H1 (cell line): ENCODE measurements at places on chromosomes 12 and 14.

- no peak for DNase-seq
Observed at GRCh38 chr12:71469258-71469750, 29.7 kb downstream of the LGR5 start.

GRCh38 chr14:22200977-22201605 lies 387.9 kb downstream of the DAD1 start:
- DNase-seq, result no peak

DNA sequence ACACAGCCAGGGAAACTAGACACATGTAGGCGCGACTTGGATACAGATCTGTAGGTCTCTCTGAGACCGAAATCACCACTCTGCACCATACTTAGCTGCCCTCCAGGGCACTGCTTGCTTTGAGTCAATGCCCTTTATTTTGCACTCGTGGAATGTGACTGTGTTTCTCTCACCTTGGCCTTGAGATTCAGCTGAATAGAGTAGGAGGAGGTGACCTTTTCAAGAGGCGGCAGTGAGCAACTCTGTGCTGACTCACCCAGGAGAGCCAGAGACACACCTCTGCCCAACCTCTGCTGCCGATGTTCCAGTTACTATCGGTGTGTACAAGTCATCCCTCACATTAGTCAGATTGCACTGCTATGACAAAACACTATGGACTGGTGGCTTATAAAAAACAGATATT lies 583.4 kb downstream of the VRK1 start:
- no peak for DNase-seq

GRCh38 chr14:58669556-58670200 lies 31.9 kb downstream of the DACT1 start:
- no peak for DNase-seq

DNA sequence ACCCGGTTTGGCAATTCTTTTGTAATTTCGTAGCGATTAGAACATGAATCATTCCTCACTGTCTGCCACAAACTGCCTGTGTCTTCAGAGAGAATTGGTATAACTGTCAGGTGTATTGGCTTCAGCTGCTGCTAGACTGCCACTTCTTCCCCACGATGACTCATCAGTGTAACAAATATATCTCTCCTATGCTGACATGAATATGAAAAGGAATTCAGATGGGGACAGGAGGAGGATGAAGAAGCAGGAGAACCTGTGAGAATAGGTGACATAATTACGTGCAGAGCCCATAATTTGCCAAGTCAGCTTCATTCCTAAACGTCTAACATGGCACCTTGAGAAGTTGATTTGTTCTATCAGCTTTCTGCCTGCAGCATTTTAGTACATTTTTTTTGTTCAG lies 64.9 kb downstream of the FRMD6 start:
- DNase-seq, result no peak

- DNase-seq, result no peak
Observed at GRCh38 chr14:72699852-72700257, 194.0 kb downstream of the DPF3 start.

DNA sequence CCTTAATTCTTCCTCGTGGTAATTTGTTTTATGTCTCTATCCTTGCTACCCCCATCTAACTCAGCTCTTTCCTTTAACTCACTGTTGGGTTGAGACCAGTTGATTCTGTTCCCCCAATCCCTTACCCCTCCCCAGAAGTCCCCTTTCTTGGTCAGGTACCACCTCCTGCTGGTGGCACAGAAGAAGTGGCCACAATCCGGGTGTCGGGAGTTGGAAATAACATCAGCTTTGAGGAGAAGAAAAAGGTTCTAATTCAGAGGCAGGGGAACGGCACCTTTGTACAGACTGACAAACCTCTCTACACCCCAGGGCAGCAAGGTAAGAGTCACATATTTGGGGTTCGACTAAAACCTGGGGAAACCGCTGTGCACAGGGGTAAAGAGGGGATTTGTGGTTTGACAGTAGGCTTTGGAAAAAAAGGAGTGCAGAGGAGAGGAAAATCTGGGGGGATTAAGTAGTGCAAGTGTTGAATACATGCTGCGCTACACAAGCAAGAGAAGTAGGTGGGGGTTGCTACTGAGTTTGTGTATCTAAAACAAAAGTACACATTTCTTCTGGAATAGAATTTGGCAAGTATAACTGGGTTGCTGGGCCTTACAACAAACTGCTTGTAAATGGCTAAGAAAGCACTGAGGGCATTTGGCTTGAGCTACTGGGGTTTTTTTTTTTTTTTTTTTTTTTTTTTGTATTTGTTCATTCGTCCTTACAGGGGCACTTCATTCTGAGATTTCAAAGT lies 1.3 kb downstream of the A2ML1 start:
- no peak for DNase-seq

DNA sequence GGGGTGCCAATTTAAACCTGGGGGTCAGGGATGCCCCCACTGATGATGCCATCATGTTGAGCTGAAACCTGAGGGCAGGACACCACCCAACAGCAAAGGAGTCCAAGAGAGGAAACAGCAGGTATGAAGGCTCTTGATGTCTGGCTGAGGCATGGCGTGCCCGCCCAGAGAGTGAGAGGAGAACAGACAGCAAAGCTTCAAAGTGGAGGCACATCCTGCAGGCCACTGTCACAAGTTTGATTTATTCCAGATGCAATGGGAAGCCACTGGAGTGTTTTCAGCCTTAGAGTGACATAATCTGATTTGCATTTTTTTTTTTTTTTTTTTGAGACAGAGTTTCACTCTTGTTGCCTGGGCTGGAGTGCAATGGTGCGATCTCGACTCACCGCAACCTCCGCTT lies 34.8 kb downstream of the IRF2BPL start:
- peak; percentile 46 for DNase-seq

GRCh38 chr14:50726372-50727107 lies 58.4 kb upstream of the SAV1 start:
- DNase-seq, result no peak

GRCh38 chr14:79077096-79077495 lies 906.9 kb downstream of the NRXN3 start:
- DNase-seq, result no peak

DNA sequence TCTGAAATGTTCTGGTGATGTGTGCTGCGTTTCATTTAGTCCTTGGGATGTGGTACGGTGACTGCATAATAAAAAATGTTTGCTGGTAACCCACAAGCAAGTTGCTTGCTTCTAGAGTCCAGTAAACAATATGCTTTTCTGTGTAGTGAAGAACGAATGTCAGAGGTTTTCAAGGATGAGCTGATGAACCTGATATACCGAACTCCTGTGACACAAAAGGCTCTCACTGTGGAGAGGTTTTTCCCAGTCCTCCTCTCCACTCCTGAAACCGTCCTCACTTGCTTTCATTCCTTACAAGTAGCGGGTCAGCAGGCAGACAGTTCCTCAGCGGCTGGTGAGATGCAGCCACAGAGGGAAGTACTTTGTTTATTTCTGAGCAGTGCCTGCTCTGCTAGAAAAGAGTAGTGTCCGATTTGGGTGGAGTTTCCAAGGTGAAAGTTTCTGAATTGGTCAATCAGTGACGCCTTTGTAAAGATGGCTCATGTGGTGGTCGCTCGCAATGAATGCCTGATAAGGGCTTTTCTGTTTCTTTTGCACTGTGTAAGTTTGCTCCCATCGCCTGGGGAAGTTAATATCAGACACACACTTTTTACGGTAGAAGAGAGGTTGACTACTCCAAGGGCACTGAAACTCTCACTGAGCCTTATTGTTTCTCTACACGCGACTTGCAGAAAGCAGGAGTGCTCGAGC lies 3.0 kb downstream of the ETV6 start:
- DNase-seq, result no peak

DNA sequence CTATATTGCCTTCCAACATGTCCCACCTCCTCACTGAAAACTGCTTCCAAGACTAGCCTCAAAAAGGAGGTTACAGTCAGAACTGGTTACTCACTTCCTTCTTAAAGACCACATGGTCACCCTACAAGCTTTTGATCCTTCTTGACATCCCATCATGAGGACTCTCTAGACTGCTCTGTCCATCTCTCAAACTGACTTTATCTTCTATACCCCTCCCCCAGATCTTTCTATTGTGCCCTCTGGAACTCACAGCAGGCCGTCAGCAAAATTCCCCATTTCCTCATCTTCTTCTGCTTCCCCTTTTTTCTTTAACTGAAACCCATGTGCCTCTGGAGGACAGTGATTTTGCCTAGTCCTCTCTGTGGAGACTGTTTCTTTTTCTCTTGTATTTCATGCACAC lies 18.1 kb upstream of the IGF1 start:
- no peak for DNase-seq

- no peak for DNase-seq
Observed at GRCh38 chr12:63400718-63401117, 249.7 kb upstream of the AVPR1A start.

GRCh38 chr12:132284071-132284826 lies 45.1 kb downstream of the GALNT9 start:
- no peak for DNase-seq

GRCh38 chr12:59268295-59268809 lies 327.5 kb upstream of the SLC16A7 start:
- no peak for DNase-seq

DNA sequence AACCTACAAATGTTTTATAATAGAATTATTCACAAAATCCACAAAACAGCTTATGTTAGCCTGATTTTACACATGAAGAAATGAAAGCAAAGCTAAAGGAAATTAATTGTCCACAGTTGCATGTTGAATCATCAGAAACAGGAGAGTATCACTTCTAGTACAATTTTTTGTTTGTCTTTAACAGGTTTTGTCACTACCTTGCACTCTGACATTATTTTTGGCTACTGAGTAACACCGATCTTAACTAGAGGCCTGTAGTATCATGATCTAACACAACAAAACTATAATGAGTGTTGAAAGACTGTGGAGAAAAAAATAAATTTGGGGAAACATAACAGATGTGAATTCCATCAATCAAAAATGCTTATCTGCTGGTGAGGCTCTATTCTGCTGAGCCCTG lies 60.1 kb downstream of the TAOK3 start:
- DNase-seq, result no peak

DNA sequence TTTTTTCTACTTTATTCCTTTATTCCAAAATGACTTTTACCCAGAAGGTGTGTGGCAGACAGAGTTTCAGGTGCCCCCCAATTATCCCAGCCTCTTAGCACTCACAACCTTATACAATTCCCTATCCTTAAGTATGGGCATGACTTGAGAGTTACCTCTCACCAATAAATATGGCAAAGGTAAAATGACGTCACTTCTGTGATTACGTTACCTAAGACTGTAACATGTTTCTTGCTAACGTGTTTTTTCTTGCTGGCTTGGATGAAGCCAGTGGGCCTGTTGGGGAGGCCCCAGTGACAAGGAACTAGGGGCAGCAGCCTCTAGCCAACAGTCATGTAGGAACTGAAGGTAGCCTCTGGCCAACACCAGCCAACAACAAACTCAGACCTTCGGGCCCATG lies 13.3 kb upstream of the TUNAR start:
- no peak for DNase-seq

GRCh38 chr14:103318750-103319419 lies 15.2 kb upstream of the EIF5 start:
- no peak for DNase-seq

DNA sequence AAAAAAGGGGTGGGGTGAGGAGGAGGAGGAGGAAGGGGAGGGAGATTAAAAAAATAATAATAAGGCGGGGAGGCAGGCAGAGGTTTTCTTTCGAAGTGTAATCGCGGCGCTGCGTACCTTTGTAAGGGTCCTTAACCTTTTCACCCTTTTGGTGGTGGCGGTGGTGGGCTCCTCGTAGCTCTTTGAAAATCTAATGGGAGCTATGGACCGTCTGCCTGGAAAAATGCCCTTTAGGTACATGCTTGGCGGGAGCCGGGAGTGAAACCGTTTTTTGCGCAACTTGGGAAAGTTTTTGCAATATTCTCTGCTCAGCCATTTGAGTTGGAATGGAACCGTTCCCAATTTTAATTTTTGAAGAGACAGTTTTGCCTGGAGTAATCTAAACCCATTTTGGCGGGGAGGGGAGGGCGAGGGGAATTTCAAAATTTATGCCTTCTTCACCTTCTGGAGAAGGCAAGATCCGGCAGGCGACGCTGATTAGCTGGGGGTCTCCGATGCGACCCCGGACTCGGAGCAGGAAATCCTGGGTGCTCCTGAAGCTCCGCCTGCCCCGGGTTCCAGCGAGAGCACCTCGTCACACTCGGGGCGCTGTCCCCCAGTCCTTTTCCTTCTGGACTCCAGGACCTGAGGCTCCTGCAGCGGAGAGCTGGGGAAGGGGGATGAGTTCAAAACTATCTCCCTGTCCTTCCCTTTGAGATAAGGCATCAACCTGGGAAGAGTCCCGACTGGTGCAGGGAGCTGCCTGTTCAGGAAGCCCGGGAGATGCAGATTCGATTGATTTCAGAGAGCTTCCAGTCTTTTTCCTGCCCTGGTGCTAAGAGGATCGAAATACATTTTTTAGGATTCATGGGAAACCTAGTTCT lies 74.6 kb upstream of the TBX5 start:
- no peak for DNase-seq

DNA sequence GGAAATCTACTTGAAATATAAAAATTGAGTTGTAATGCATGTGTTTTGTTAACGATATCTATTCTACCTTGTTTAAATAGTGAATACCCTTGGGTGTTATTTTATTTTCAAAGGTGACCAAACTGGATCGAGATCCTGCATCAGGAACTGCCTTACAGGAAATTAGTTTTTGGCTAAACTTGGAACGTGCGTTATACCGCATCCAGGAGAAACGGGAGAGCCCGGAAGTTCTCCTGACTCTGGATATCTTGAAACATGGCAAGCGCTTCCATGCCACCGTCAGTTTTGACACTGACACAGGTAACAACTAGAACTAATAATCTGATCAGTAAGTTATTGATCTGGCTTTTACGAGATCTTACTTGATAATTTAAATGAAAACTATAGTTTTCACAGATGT lies 15.9 kb downstream of the DYNC1H1 start:
- DNase-seq, result no peak

DNA sequence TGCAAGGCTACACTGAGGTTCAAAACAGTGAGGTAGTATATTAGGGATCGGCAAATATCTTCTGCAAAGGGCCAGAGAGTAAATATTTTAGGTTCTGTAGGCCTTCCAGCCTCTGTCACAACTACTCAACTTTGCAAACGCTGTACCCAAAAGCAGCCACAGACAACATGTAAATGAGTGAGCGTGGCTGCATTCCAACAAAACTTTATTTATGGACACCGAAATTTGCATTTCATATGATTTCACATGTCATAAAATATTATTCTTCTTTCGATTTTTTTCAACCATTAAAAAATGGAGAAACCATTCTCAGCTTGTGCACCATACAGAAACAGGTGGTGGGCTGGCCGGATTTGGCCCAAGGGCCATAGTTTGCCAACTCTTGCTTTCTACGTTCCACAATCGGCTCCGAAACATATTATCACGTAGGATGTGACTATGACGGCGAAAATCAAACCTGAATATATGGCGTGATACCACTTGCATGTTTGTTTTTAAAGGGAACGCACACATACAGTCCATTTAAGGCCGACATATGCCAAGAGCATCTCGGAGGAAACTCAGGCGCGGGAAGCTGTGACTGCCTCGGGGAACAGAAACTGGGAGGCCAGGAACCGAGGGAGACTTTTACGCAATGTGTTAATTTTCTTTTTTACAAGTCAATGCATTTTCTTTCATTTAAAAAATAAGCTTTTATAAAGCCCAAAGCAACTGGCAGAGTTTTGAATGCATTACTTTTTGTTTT lies 7.1 kb downstream of the NCOR2 start:
- DNase-seq, result no peak
